ENCODE measurements at places on chromosomes 1 and 21. TPM values are rescaled to one million over a fixed set of nuclear protein-coding genes. Genes with fewer than 3 reads are reported as not detected.

The RIPPLY3 gene
- 1.6 TPM for polyA plus RNA-seq

The PGBD5 gene
- 7.2 TPM for polyA plus RNA-seq

The LIPI gene
- polyA plus RNA-seq, result 0.22 TPM

The NR1I3 gene
- 4.7 TPM for polyA plus RNA-seq

The DTL gene
- 19.0 TPM for polyA plus RNA-seq
